ENCODE measurements at places on chromosomes 2 and 18.

DNA sequence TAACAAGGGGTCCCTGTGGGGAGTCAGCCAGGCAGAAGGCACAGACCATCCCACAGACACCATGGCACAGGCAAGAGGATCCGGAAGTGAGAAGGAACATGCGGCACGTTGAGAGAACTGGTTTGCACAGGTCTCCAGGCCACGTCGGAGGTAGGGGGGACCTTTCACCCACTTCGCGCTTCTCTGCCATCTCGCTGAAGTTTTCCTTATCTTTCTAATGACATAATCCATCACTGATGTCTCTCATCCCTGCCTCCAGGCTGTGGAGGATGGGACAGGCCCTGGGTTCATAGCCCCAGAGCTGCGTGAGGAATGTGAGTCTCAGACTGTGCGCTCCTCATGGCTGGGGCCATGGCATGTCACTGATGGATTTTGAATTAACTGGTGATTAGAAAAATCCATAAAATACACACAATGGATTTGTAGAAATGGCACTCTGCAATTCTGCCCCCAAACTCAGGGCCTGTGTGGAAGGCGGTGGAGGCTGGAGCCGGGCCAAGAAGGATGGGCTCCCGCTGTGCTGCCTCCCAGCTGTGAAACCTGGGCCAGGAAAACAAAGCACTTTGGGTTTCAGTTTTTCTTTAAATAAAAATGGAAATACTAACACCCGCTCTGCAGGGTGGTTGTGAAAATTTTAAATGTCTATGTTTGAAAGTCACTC is 113.3 kb upstream of the ALKAL2 start:
- no peak for DNase-seq

- DNase-seq: no peak
Observed at GRCh38 chr2:227395556-227395955, 7.8 kb upstream of the SCYGR1 start.

DNA sequence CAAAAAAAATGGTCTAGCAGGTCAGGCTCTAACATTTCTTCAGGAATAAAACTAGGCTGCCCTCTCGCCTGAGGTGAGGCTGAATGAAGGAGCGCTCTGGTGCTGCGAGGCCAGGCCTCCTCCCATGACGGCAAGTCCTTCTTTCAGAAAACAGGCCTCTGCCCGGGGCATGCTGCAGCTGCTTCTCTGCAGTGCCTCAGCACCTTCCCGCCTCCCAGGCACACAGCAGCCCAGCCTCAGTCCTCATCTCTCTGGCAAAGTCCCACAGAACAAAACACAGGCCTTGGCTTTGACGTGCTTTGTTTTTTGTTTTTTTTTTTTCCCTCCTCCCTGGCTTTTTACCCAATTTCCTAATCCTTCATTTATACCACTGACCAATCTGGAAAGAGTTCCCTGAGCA is 74.8 kb downstream of the BCL11A start:
- no peak for DNase-seq

DNA sequence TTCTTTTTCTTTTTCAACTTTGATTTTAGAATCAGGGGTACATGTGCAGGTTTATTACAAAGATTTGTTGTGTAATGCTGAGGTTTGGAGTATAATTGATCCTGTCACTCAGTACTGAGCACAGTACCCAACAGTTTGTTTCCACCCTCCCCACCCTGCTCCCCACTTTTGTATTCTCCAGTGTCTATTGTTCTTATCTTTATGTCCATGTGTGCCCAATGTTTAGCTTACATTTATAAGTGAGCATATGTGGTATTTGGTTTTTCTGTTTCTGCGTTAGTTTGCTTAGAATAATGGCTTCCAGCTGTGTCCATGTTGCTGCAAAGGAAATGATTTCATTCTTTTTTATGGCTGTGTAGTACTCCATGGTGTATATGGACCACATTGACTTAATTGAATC is 43.1 kb downstream of the RDH14 start:
- DNase-seq: no peak

GRCh38 chr2:160322320-160322719 is 122.2 kb upstream of the ITGB6 start:
- no peak for DNase-seq

GRCh38 chr2:99096728-99097127 is 44.8 kb upstream of the C2orf15 start:
- DNase-seq: no peak

GRCh38 chr2:172970660-172971059 is 105.0 kb upstream of the MAP3K20 start:
- DNase-seq: peak; percentile 14

DNA sequence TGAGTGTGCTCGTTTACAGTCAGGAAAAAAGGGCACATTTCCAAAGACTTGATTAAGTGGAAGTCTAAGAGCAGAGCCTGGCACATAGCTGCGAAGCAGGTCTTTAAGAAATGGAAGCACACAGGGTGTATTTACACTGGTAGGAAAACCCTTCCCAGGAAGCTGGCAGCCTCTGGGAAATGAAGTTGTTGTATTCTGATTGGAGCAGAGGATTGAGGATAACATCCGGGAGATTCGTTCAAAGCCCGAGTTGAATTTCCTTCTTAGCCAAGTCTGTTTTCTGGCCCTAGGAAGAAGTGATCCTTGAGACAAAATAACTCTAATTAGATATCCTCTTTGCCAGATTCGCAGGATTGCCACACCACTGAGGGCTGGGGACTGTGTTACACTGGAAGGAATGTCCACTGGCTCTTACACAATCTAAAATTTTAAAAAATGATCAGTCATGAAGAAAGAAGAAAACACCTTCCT is 75.9 kb downstream of the ITGB1BP1 start:
- DNase-seq: no peak
